ENCODE measurements at places on chromosomes 5 and 9.

DNA sequence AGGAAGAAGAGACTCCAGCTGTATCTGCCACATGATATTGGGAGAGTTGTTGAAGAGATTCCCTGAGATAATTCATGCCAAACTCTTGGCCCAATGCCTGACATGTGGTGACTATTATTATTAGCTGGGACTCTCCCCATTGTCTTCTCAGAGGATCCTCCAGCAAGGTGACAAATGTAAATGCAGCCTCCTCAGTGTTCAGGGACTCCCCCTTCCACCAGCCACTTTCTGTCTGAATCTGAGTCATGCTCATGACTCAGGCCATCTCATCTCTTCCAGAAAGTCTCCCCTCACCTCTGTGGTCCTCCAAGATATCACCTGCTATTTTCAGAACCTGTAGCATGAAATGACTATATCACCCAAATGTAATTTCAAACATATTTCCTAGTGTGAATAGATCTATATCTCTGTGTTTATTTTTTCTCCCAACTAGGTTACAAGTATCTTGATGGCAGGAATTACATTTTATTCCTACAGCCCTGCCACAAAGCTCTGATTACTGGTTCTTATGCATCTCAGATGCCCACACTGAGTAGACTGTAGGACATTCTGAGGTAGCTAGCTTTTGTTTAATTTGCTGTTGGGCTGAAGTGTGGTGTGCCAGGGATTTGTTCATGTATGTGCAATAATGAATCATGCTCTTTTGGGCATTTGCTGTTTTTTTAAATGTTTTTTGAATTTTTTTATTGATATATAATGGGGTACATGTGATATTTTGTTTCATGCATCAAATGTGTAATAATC is 126.6 kb upstream of the IL12B start:
- no peaks in the 10 kb centered on the region for H3K27me3 ChIP-seq
- DNase-seq = no peak
- H3K4me1 ChIP-seq = peaks cover 16% of the 10 kb centered on the region
- H3K27ac ChIP-seq = no peak overlapping the region

GRCh38 chr5:150582241-150583109 is 58.0 kb upstream of the SYNPO start:
- no peak for DNase-seq
- H3K4me1 ChIP-seq = no peaks in the 10 kb centered on the region
- no peaks in the 10 kb centered on the region for H3K36me3 ChIP-seq
- no peak overlapping the region for H3K27ac ChIP-seq

GRCh38 chr9:22382331-22382730 is 64.3 kb upstream of the DMRTA1 start:
- H3K36me3 ChIP-seq = no peaks in the 10 kb centered on the region
- no peak overlapping the region for H3K27ac ChIP-seq
- no peak for DNase-seq
- no peak overlapping the region for H3K4me3 ChIP-seq
- no peaks in the 10 kb centered on the region for H3K27me3 ChIP-seq
- H3K4me1 ChIP-seq = no peaks in the 10 kb centered on the region

GRCh38 chr5:149407323-149408251 is 28.5 kb upstream of the IL17B start:
- no peaks in the 10 kb centered on the region for H3K4me1 ChIP-seq
- H3K27me3 ChIP-seq = no peaks in the 10 kb centered on the region
- no peak for DNase-seq
- no peak overlapping the region for H3K4me3 ChIP-seq
- no peaks in the 10 kb centered on the region for H3K36me3 ChIP-seq

DNA sequence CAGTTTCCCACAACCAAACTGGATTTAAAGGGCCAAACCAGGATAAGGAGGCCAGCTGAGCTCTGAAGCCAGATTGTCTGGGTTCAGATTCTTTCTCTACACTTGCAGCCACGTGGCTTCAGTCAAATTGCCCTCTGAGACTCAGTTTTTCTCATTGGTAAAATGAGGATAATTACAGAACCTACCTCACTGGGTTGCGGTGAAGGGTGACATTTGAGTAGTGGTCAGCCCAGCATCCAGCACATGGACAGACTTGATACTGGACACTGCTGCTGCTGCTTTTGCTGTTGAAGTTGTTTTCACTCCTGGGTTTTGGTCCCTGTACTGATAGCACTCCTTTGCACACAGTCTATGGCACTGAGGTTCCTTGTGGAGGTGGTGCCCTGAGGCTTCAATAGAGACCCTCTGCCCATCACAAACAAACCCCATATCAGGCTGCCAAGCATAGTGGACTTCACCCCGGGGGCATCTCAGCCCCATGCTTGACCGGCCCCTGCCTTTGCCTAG is 25.7 kb upstream of the CDKN2AIPNL start:
- no peak for DNase-seq
- H3K27me3 ChIP-seq = no peaks in the 10 kb centered on the region
- H3K4me1 ChIP-seq = peaks cover 16% of the 10 kb centered on the region
- H3K4me3 ChIP-seq = no peak overlapping the region
- peak overlapping the region; percentile 6 for H3K27ac ChIP-seq

- H3K4me1 ChIP-seq = peaks cover 8% of the 10 kb centered on the region
- no peak overlapping the region for H3K27ac ChIP-seq
- no peak overlapping the region for H3K4me3 ChIP-seq
- no peak for DNase-seq
Observed at GRCh38 chr5:178106556-178107239, 6.6 kb upstream of the N4BP3 start.

DNA sequence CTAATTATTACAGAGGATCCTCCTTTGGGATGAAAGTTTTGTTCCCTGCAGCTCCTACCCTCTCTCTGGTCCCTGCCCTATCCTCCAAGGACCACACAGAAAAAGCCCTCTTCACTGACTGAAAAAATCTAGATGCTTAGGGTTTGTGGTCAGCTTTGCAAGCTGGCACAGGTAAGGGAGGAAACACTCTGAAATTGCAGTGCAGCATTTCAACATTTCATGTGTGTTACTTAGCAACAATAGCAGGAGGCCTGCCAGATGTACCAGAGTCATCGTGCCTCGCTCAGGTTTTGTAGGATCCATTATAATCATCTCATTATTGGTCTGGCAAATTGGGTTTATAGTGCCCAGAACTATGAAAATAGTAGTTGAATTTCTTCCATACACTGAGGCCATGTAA is 109.5 kb downstream of the PALM2AKAP2 start:
- no peak overlapping the region for H3K4me3 ChIP-seq
- DNase-seq = no peak
- H3K27me3 ChIP-seq = no peaks in the 10 kb centered on the region

- H3K27ac ChIP-seq = no peak overlapping the region
- H3K4me3 ChIP-seq = no peak overlapping the region
- no peaks in the 10 kb centered on the region for H3K4me1 ChIP-seq
Observed at GRCh38 chr5:138870611-138871010, 4.5 kb downstream of the LRRTM2 start.

- no peaks in the 10 kb centered on the region for H3K27me3 ChIP-seq
- no peak overlapping the region for H3K27ac ChIP-seq
- H3K4me1 ChIP-seq = no peaks in the 10 kb centered on the region
- DNase-seq = no peak
- no peaks in the 10 kb centered on the region for H3K36me3 ChIP-seq
- H3K4me3 ChIP-seq = no peak overlapping the region
Observed at GRCh38 chr5:171676286-171676944, 109.2 kb upstream of the SMIM23 start.

DNA sequence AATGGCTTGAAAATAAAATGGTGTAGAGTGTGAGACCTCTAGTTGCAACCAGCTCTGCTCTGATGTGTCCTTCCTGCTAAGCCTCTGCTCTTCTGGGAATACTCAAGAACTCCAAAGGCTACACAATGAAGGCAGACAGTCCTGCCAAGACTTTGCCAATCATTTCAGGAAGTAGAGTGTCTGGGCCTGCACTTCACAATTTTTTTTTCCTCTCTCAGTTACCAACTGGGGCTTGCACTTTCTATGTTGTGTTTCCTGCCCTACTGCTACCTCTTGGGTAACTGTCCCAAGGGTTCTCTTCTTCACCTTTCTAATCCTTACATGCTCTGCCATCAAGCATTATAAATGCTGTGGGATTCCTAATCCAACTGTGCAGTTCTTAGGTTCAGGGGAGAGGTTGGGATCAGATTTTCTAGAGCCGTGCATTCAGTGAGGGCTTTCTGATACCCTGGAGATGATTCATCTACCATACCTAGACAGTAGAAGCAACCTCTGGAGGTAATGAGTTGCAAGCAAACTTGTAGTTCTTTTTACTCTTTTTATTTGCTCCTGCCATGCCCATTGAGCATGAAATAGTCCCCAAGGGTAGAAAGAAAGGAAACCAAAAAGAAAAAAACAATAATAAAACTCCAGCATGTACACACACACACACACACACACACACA is 365.9 kb downstream of the MLLT3 start:
- no peak overlapping the region for H3K27ac ChIP-seq
- no peak for DNase-seq
- no peaks in the 10 kb centered on the region for H3K27me3 ChIP-seq
- no peaks in the 10 kb centered on the region for H3K36me3 ChIP-seq
- H3K4me1 ChIP-seq = no peaks in the 10 kb centered on the region

GRCh38 chr9:137070906-137071275 is 534 bp upstream of the SAPCD2 start:
- H3K4me3 ChIP-seq = peak overlapping the region; percentile 45
- no peak overlapping the region for H3K27ac ChIP-seq
- no peaks in the 10 kb centered on the region for H3K36me3 ChIP-seq
- H3K27me3 ChIP-seq = no peaks in the 10 kb centered on the region
- H3K4me1 ChIP-seq = peaks cover 28% of the 10 kb centered on the region

- DNase-seq = no peak
- H3K36me3 ChIP-seq = no peaks in the 10 kb centered on the region
- no peak overlapping the region for H3K27ac ChIP-seq
- no peak overlapping the region for H3K4me3 ChIP-seq
Observed at GRCh38 chr9:33780276-33780675, 15.1 kb upstream of the PRSS3 start.

DNA sequence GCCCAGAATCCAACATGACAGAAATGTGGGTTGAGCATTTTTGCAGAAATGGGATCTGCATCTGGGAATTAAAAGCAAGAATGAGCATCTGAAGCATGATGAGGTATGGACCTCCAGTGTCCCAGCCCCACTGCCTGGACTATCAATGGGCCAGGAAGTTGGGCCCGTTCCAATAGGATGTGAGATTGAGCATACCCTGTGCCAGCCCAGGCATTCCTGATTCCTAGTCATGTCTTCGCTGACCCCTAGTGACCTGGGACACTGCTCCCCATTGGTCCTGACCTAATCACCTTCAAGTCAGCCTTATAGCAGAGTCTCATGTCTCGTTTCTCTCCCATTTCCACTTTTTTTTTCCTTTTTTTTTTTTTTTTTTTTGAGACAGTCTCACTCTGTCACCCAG is 197.4 kb upstream of the IRX2 start:
- H3K36me3 ChIP-seq = no peaks in the 10 kb centered on the region

- DNase-seq = no peak
- no peak overlapping the region for H3K4me3 ChIP-seq
- peaks cover 24% of the 10 kb centered on the region for H3K4me1 ChIP-seq
- H3K36me3 ChIP-seq = no peaks in the 10 kb centered on the region
Observed at GRCh38 chr9:135982499-135983207, 21.5 kb upstream of the UBAC1 start.

GRCh38 chr9:75147638-75148037 is 59.3 kb downstream of the OSTF1 start:
- H3K36me3 ChIP-seq = peaks cover 27% of the 10 kb centered on the region
- no peak overlapping the region for H3K27ac ChIP-seq
- H3K4me3 ChIP-seq = peak overlapping the region; percentile 2
- H3K27me3 ChIP-seq = no peaks in the 10 kb centered on the region
- DNase-seq = no peak

DNA sequence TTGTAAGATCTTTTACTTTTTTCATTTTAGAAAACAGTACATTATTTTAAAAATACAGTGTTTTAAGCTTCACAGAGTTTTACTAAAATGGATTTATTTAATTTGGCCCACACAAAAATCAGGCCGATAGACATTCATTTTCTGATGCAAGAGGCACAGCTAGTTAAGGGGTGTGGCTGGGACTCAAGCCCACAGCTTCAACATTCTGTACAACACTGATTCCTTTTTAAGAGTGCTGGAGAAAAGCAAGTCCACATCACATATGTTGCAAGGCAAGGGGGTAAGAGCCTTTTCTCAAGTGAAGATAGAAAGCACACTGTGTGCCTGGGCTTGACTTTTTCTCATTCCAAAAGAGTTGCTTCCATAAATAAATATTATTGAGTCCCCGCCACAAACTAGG is 195.9 kb downstream of the RFK start:
- H3K4me3 ChIP-seq = no peak overlapping the region
- H3K27ac ChIP-seq = no peak overlapping the region
- H3K36me3 ChIP-seq = no peaks in the 10 kb centered on the region
- DNase-seq = no peak
- no peaks in the 10 kb centered on the region for H3K4me1 ChIP-seq
- no peaks in the 10 kb centered on the region for H3K27me3 ChIP-seq

DNA sequence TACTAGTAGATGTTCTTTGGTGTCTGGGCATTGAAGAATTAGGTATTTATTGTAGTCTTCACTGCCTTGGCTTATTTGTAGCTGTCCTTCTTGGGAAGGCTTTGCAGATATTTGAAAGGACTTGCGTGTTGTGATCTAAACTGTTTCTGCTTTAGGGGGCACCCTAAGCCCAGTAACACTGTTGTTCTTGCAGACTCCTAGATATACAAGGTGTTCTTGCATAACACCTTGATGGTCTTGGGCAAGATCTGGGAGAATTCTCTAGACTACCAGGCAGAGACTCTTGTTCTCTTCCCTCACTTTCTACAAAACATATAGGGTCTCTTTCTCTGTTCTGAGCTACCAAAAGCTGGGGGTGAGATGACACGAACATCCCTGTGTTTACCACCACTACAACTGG is 179.1 kb downstream of the FAM170A start:
- no peaks in the 10 kb centered on the region for H3K4me1 ChIP-seq
- H3K4me3 ChIP-seq = no peak overlapping the region
- no peaks in the 10 kb centered on the region for H3K36me3 ChIP-seq
- no peaks in the 10 kb centered on the region for H3K27me3 ChIP-seq
- H3K27ac ChIP-seq = no peak overlapping the region
- DNase-seq = no peak

GRCh38 chr5:41735213-41735612 is 135.0 kb downstream of the OXCT1 start:
- H3K27ac ChIP-seq = no peak overlapping the region
- peaks cover 45% of the 10 kb centered on the region for H3K36me3 ChIP-seq
- no peaks in the 10 kb centered on the region for H3K27me3 ChIP-seq
- no peak for DNase-seq
- H3K4me1 ChIP-seq = no peaks in the 10 kb centered on the region

GRCh38 chr5:91562922-91563321 is 179.8 kb upstream of the ARRDC3 start:
- no peak for DNase-seq
- H3K27me3 ChIP-seq = no peaks in the 10 kb centered on the region
- H3K36me3 ChIP-seq = no peaks in the 10 kb centered on the region
- no peak overlapping the region for H3K27ac ChIP-seq

- DNase-seq = no peak
- H3K4me1 ChIP-seq = no peaks in the 10 kb centered on the region
- peaks cover 69% of the 10 kb centered on the region for H3K36me3 ChIP-seq
- H3K27me3 ChIP-seq = no peaks in the 10 kb centered on the region
Observed at GRCh38 chr9:128390150-128390812, 19.1 kb downstream of the URM1 start.

GRCh38 chr9:129595903-129596540 is 24.9 kb downstream of the C9orf50 start:
- DNase-seq = no peak
- H3K36me3 ChIP-seq = no peaks in the 10 kb centered on the region
- peaks cover 30% of the 10 kb centered on the region for H3K4me1 ChIP-seq
- H3K27me3 ChIP-seq = no peaks in the 10 kb centered on the region
- H3K27ac ChIP-seq = no peak overlapping the region

- H3K4me1 ChIP-seq = no peaks in the 10 kb centered on the region
- peaks cover 1% of the 10 kb centered on the region for H3K27me3 ChIP-seq
- DNase-seq = no peak
- no peak overlapping the region for H3K27ac ChIP-seq
- no peak overlapping the region for H3K4me3 ChIP-seq
Observed at GRCh38 chr5:181138258-181138657, 7.3 kb upstream of the OR2V1 start.
